ENCODE measurements at places on chromosomes 4 and X.

GRCh38 chrX:154038656-154039055, 19.0 kb upstream of the IRAK1 start:
- DNase-seq: no peak

- no peak for DNase-seq
Observed at GRCh38 chrX:16745659-16746058, 26.2 kb downstream of the SYAP1 start.

DNA sequence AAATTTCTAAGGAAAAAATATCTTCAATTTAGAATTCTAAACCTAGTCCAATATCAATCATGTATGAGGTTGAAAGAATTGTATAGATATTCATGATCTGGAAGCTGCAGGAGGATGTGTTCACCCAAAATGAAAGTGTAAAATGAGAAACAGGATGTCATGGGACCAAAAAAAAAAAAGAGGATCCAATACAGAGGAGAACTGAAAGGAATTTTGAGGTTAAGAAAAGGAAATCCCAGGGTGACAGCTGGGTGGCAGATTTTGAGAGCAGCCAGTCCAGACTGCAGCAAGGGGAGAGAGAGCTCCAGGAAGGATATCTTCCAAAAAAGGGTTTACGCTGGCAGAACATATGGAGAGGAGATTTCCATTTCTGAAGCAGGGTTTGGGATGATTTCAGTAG, 38.9 kb downstream of the TLR10 start:
- no peak for DNase-seq

DNA sequence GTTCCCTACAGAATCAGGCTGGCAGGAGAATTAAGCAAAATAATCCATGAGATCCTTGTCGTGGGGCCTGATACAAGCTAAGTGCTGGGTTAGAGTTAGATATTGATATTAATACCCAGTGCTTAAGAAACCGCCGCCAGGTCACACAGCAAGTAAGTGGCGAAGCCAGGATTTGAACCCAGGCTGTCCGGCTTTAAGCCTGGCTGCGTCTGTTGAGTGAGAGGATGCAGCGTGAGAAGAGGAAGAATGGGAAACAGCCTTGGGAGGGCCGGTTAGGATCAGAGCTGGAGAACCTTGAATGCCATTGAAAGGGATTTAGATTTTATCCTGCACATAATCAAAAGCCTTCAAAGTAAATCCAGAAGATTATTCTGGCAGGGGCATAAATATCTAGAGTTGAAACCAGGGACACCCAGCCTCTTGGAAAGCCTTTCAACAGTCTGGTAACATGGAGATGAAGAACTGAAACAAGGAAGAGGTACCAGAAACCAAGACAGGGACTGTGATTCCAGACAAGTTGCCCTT, 64.8 kb upstream of the HELT start:
- no peak for DNase-seq

DNA sequence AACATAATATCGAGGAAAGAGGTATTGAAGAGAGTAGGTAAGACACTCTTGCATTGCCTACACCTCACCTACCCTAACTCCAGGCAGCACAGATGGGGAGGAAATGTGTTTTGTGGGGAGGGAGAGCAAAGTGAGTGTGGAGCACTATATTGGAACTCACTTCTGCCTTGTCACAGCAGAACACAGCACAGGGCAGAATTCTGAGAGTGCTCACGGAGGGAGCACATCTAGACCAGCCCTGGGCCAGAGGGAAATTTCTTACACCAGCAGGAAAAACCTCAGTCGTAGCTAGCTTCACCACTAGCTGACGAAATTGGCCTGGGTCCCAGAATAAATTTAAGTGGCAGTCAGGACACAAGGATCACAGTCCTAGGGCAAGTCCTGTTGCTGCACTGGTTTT, 517.3 kb downstream of the TMA16 start:
- DNase-seq: no peak

DNA sequence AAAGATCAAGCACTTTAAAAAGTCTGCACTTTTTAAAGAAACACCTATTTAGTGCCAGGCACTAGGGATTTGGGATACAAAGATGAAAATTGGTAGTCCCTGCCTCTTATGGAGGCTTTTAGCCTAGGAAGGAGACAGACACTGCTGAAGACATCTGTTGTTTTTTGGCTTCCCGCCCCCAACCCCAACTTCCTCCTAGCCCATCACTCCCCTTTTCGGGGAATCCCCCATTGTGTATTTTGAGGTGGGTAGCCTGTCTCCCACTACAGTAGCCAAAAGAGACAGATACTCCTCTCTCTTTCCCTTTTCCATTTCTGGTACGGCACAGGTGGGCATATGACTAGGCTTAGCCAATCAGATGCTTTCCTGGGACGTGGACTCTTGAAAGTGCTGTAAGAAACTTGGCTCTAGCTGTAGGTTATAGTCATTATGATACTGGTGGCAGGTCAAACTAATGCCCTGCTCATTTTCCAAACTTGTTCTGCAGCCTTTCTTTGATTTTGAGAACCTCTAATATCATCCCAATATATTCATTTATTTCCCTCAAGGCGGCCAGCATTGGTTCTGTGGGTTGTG, 194.6 kb upstream of the RBPJ start:
- DNase-seq: no peak

DNA sequence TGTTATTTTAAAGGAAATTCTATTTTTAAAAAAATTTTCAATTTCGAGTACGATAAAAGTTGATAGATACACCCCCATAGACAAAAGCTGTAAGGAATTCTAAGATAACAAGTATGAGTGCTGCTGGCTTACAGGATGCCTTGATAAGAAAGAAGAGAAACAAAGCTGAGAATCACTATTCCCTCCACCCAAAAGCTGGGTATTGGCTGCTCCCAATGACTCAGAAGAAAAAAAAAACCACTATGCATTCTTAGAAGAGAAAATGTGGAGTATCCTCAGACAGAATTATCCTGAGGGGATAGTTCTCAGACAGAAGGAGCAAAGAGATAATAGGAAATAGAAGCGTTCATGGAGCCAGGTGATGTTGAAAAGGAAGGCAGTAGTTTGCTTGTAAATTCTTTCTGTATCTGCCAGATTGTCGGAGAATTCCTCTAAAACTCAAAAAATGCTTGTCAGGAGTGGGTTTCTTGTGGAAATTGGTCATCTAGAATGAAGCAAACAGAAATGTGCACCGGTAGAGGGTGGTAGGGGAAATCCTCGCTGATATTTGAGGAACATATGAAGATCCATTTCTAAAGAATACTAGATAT, 217.5 kb upstream of the ADAMTS3 start:
- no peak for DNase-seq

GRCh38 chr4:99102634-99103033, 14.0 kb upstream of the ADH5 start:
- no peak for DNase-seq

DNA sequence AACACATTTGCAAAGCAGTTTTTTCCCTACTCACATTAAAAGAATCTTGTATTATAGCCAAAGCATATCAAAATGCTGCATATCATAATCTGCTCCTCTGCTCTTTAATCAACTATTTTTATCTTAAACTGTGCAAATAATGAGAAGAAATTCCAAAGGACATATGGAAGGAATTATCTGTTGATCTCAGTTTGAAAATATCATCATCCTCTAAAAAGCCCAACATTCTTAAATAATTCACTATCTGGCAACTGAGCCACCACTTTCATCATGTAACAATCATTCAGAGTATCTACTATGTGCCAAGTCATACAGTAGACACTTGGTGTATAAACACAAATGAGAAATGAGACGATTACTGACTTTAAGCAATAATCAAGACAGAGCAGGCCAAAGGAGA, 63.0 kb downstream of the PRSS12 start:
- no peak for DNase-seq

GRCh38 chr4:140130677-140131076, 23.3 kb downstream of the MAML3 start:
- DNase-seq: no peak

GRCh38 chrX:9786798-9787635, 788 bp downstream of the SHROOM2 start:
- peak; percentile 31 for DNase-seq

DNA sequence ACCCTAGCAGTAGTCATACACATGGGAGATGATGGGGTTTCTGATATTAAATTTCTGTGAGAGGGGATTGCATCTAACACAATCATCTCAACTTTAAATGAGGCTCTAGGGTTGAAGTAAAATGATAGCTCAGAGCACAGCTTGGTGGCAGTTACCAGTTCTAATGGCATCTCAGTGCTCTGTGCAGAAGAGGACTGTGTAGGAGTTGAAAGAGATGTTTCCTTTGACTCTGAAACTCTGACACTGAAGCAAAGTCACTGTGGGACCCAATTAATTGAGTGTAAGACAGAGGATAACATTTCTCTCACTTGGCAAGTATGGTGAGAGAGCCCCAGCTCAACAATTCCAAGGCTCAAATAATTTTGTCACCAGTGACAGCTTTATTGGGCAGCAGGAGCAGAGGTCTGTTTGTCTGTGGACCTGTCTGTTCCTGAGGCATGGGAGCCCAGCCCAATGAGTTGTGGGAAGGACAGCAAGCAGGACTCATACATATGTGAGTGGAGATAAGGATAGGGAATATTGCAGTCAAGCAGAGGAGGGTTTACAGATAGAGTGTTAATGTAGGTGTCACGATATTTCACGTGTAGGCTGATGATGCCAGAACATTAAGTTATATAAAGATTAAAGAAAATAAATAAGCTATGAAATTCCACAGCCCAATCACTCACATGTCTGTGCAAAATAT, 76.7 kb upstream of the NAF1 start:
- DNase-seq: no peak

GRCh38 chrX:141787655-141788054, 50.5 kb upstream of the MAGEC3 start:
- DNase-seq: no peak

GRCh38 chr4:72679666-72680065, 110.6 kb upstream of the ADAMTS3 start:
- no peak for DNase-seq

- DNase-seq: no peak
Observed at GRCh38 chr4:166628454-166628853, 605.8 kb downstream of the SPOCK3 start.

Data from NCI-H345 (cell line).